ENCODE measurements at places on chromosomes 1 and 21. TPM values are rescaled to one million over a fixed set of nuclear protein-coding genes. Genes with fewer than 3 reads are reported as not detected.

- H3K27ac ChIP-seq: no peak overlapping the region
- no peaks in the 10 kb centered on the region for H3K27me3 ChIP-seq
- no peaks in the 10 kb centered on the region for H3K4me1 ChIP-seq
- no peak overlapping the region for H3K4me3 ChIP-seq
- no peak for DNase-seq
Observed at GRCh38 chr1:69595486-69595885, 27.8 kb downstream of the LRRC7 start.

DNA sequence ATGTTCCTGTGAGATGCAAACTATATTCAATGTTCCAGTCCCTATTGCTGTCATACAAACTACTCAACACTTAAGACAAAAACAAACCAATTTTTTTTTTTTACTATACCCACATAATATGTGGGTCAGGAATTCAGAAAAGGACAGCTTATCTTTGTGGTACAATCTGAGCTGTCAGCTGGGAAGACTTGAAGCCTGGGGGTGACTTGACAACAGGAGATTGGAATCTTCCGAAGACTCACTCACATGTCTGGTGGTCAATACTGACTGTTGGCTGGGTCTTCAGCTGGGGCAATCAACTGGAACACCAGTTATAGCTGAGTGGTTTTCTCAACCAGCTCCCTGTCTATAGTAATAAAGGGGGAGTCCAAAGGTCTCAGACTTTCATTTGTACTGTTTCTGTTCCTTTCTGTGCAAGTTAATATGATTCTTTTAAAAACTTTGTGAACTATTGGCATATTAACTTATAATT lies 81.7 kb upstream of the ATP1B1 start:
- H3K4me1 ChIP-seq: peaks cover 21% of the 10 kb centered on the region
- no peak for DNase-seq
- H3K4me3 ChIP-seq: no peak overlapping the region
- H3K36me3 ChIP-seq: no peaks in the 10 kb centered on the region
- no peak overlapping the region for H3K27ac ChIP-seq

DNA sequence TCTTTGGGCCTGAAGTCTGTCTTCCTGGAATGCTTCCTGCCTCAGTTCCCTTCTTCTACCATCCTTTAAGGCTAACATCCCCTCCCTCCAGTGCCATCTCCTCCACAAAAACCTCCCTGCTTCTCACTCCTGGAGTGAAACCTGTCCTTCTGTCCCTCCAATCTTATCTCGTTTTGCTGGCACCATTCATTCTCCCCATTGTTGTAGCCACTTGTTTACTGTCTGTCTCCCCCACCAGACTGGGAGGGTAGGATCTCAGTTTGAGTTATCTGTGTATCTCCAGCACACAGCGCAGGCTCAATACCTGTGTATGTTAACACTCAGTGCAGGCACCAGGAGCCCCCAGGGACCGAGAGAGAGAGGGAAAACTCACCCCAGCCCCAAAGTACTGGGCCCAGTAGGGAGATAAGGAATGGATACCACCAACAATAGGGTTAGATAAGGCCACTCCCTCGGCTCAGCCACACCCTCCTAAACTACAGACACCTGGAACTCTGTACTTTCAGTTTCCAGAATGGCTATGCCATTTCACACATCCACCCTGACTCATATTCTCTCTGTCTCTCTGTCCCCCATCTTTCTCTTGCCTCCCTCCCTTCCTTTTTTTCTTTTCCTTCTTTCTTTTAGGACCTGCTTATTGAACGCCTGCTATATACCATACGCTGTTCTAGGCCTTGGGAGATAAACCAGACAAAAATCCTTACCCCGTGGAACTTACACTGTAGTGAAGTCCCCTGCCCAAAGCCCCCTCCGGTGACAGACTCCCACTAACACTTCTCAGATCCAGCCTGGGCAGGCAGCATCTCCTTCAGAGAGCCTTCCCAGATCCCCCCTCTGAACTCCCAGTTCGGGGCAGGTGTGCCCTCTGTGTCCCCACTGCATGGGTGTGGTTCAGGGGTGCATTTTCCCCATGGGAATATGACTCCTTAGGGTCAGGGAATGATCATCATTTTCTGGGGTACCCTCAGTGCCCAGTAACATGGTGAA lies 3.3 kb upstream of the SSBP3 start:
- no peak overlapping the region for H3K4me3 ChIP-seq
- peak overlapping the region; percentile 92 for H3K27ac ChIP-seq
- no peak for DNase-seq
- H3K27me3 ChIP-seq: no peaks in the 10 kb centered on the region

DNA sequence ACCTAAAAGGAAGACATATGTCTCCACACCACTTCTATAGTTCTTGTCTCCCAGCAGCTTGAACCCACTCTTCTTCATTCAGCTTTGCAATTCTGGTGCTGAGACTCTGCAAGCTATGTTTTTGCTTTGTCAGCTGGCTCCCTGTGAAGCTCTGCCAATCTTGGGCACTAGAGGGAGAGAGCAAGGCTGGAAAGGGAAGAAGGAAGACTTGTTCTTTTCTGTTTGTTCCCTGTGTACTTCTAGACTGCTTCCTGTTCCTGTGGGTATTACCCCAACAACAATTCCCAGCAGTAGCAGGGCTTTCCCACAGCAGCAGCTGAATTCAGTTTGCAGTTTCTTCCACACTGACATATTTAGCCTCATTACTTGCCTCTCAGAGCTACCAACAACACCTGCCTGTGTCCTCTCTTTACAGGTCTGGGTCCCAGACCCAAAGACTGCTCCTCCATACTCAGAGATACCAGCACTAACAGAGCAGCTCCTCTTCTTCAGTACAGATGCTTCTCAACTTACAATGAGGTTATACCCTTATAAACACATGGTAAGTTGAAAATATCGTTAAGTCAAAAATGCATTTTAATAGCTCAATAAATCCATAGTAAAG lies 275.2 kb upstream of the NEGR1 start:
- H3K4me3 ChIP-seq: no peak overlapping the region
- no peaks in the 10 kb centered on the region for H3K27me3 ChIP-seq
- peak; percentile 38 for DNase-seq
- H3K4me1 ChIP-seq: no peaks in the 10 kb centered on the region
- no peak overlapping the region for H3K27ac ChIP-seq

DNA sequence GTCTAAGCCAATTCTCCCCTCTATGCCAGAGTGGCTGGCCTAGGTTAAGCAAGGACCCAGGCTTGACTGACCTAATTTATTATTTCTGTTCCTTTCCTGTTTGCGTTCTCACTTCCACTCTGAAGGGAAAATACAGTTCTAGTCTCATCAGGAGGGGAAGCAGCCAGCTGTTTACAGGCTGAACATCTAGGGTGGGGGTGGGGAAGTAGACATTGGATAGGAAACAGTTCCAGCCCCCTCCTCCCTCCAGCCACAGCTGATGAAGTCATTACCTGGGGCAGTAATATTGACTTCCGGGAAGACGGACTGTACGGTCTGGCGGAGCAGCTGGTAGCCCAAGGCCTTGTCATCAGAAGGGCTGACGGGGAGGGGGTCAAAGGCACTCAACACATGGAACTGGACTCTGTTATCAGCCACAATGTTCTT lies 17.6 kb downstream of the PM20D1 start:
- no peak overlapping the region for H3K4me3 ChIP-seq
- peaks cover 3% of the 10 kb centered on the region for H3K4me1 ChIP-seq
- H3K36me3 ChIP-seq: no peaks in the 10 kb centered on the region
- H3K27ac ChIP-seq: no peak overlapping the region

DNA sequence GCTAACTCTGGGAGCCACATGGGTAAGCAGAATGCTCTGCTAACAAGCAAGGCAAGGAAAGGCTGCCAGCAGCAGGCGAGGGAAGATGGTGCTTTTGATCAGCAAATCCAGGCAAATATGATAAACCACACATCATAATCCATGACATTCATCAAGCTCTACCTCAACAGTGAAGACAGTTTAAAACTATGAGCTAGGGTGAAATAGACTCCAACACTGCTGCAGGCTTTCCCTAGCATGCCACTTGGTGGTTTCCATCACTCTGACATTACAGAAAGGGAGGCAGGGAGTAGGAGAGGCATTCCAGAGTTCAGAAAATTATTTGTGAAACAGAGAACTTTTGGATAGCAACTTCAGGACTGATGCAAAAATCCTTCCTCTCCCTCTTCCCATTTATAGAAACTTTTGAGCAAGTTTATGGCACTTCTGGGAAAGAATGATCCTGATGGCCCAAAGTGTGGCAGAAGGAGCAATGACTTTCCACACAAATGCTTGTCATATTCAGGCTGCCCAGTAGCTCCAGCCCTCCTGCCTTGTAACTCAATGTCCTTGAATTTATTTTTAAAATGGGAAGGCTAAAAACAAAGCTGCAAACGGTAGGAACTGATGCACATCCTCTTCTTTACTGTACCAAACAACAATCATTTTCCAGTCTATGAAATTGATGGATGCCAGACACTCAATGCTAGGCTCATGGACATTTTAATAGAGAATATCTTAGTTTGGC lies 70.8 kb downstream of the SMYD2 start:
- H3K4me1 ChIP-seq: peaks cover 4% of the 10 kb centered on the region
- H3K27ac ChIP-seq: no peak overlapping the region
- H3K4me3 ChIP-seq: no peak overlapping the region
- DNase-seq: no peak
- no peaks in the 10 kb centered on the region for H3K36me3 ChIP-seq

DNA sequence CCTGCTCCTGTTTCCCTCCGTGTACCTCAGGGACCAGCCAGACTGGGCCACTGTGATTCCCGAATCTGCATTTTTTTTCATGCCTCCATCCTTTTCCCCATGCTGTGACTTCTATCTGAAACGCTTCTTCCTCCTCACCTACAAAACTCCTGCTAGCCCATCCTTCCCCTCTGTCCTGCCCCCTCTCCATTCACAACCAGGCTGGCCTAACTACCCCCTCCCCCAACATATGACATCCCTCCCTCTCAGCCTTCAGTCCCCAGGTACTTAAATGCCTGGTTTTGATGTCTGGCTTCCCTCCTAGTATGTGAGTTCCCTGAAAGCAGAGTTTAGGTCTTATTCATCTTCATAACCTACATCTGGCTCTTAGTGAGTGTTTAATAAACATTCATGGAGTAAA lies 82.7 kb downstream of the TAS1R2 start:
- no peak overlapping the region for H3K4me3 ChIP-seq
- H3K27ac ChIP-seq: no peak overlapping the region
- no peak for DNase-seq
- no peaks in the 10 kb centered on the region for H3K36me3 ChIP-seq
- no peaks in the 10 kb centered on the region for H3K4me1 ChIP-seq

DNA sequence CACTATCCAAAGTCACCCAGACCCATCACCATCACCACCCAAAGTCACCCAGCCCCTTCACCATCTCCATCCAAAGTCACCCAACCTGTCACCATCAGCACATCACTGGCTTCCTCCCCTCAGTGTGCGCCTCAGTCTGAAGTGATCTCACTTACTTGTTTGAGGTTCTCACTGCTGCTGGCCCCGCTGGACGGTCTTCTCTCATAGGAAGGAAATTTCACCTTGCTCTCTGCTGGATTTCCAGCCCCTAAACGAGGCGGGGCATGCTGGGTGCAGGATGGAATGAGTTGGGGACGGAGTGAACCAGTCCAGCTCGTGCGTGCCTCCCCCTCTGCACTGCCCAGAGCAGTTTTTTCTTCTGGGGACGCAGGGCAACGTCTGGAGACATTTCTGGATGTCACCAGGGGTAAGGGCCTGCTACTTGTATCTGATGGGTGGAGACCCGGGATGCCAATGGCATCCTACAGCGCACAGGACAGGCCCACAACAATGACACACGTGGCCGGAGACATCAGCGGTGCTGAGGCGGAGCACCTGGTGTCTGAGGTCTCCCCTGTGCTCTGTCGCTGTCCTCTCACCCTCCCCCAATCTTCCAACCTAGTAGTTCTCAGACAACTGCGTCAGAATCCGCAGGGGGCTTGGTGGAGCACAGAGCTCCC lies 38.6 kb downstream of the PDE9A start:
- no peaks in the 10 kb centered on the region for H3K36me3 ChIP-seq
- H3K27ac ChIP-seq: no peak overlapping the region
- H3K4me1 ChIP-seq: no peaks in the 10 kb centered on the region
- H3K27me3 ChIP-seq: no peaks in the 10 kb centered on the region
- H3K4me3 ChIP-seq: no peak overlapping the region

GRCh38 chr21:37263827-37264600 lies 3.1 kb downstream of the VPS26C start:
- no peaks in the 10 kb centered on the region for H3K36me3 ChIP-seq
- peaks cover 5% of the 10 kb centered on the region for H3K4me1 ChIP-seq
- no peaks in the 10 kb centered on the region for H3K27me3 ChIP-seq
- no peak overlapping the region for H3K4me3 ChIP-seq
- peak overlapping the region; percentile 22 for H3K27ac ChIP-seq

DNA sequence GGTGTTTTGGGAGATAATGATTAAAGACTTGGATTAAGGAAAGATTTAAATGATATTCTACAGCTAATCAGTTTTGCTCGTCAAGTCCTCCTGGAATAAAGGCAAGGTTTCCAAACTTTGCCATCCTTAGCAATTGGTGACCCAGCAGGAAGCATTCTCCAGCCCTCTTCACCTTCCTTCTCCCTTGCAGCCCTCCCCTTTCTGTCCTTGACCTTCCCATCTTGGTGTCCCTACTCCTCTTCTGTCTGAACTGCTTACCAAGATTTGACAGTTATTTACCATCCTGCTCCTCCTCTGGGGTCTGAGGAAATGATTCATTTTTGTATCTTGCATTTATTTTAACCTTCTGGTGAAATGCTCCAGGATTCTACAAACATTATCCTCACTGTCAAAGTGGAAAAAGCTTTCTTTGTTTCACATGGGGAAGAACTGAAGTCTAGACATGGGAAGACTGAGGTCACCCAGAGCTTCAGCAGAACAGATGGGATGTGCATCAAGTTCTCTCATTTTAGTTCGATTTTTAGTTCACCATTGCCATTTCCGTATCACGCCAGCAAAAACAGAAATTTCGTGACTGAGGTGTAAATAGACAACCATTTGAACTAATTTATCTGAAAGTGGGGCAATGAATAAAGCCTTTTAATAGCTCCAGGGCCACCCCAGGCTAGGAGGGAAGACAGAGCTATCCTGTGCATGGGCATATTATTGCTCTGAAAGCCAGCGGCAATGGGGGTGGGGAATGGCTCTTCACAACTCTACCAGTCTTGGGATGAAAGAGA lies 504.4 kb upstream of the PLXNA2 start:
- peaks cover 4% of the 10 kb centered on the region for H3K4me1 ChIP-seq
- no peaks in the 10 kb centered on the region for H3K27me3 ChIP-seq
- no peak overlapping the region for H3K4me3 ChIP-seq
- no peak overlapping the region for H3K27ac ChIP-seq
- no peak for DNase-seq

GRCh38 chr1:20411196-20411980 lies 74.6 kb downstream of the CAMK2N1 start:
- H3K27ac ChIP-seq: no peak overlapping the region
- no peak overlapping the region for H3K4me3 ChIP-seq
- no peaks in the 10 kb centered on the region for H3K36me3 ChIP-seq
- peaks cover 87% of the 10 kb centered on the region for H3K27me3 ChIP-seq
- peak; percentile 68 for DNase-seq
- H3K4me1 ChIP-seq: no peaks in the 10 kb centered on the region

CD34 gene
- 0.27 TPM for total RNA-seq

SHE gene
- 2.7 TPM for total RNA-seq

RGS1 gene
- not detected for total RNA-seq

CELA3A gene
- not detected for total RNA-seq
